ENCODE measurements at places on chromosomes 5 and 9.

- no peak for DNase-seq
These were observed 53.8 kb downstream of the GCNT1 start for GRCh38 chr9:76512826-76513225.

DNA sequence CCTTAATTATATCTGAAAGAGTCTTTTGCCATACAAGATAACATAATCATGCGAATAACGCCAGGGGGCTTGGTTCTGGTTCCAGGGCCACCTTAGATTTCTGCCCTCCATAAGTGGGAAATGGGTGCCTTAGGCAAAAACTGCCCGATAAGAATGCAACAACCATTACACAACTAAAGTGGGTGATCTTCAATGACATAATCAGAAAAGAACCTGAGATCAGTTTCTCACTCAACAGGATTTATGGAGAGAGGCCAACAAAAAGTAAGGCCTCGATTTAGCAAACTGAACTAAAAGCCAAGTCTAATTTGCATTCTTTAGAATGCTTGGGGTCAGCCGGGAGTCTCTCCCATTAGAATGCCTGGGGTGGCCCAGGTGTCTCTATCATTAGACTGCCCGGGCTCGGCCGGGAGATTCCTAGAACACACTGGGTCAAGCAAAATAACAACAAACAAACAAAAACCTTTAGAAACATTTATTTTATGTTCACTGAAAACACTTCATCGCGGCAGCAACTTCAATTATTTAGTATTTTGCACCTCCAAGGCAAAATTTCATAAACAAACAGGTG lies 194.8 kb downstream of the AUH start:
- DNase-seq = no peak

DNA sequence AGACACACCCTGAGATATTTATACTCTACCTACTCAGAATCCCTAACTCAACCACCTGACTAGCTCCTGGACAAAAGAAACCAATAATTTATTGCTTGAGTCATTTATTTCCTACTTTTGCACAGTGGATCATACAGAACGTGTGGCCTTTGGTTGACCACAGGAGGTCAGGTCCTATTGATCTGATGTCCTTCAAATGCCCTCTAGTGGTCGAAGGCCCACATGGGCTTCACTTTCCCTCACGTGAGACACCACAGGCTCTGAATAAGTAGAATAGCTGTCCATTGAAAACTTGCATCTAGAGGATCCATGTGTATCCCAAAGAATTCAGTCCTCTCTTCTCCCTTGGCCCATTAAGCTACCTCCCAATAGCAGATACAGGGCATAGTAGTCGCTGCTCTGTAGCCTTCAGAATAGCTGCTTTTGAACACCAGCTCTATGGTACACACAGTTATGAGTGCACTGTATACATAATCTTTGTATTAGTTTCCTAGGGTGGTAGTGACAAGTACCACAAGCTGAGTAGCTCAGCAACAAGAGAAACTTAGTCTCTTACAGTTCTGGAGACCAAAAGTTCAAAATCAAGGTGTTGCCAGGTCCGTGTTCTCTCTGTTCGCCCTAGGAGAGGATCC lies 177.6 kb upstream of the SMARCA2 start:
- DNase-seq = no peak

DNA sequence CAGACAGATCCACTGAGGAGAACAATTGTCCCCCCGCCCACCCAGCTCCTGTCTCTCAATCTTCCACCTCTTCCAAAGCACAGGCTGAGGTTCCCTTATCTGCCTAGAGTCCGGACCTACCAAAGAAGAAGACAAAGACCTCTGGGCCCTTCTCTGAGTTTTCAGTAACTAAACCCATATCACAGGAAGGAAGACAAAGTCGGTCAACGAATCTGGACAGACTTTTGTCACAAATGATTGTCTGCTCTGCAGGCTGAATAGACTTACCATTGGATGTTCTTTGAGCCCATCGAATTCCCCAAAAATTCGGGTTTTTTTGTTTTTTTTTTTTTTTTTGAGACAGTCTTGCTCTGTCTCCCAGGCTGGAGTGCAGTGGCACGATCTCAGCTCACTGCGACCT lies 58.0 kb downstream of the C9orf50 start:
- no peak for DNase-seq

DNA sequence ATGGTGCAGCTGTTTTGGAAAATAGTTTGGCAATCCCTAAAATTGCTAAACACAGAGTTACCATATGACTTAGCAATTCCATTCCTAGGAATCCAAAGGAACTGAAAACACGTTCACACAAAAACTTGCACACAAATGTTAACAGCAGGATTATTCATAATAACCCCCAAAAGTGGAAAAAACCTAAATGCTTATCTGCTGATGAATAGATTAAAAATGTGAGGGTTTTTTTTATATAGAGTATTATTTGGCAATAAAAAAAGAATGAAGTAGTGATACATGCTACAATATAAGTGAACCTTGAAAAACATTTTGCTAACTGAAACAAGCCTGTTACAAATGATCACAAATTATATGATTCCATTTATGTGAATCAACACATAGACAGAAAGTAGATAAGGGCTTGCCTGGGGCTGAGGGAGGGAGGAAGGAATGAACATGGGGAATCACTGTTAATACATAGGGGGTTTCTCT lies 45.1 kb upstream of the TRIO start:
- no peak for DNase-seq

DNA sequence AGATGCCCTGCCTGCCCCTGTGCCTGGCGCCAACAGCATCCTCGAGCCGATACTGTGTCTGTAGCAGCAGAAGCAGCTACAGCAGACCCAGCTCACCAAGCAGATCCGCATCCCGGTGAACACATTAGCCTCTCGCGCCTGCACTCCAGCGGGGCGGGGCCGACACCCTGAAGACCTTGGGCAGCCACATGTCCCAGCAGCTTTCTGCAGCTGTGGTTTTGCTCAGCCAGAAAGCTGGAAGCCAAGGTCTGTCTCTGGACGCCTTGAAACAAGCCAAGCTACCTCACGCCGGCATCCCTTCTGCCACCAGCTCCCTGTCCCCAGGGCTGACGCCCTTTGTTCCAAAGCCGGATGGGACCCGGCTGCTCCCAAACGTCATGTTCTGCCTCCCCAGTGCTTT lies 59.6 kb downstream of the ACTBL2 start:
- DNase-seq = no peak

DNA sequence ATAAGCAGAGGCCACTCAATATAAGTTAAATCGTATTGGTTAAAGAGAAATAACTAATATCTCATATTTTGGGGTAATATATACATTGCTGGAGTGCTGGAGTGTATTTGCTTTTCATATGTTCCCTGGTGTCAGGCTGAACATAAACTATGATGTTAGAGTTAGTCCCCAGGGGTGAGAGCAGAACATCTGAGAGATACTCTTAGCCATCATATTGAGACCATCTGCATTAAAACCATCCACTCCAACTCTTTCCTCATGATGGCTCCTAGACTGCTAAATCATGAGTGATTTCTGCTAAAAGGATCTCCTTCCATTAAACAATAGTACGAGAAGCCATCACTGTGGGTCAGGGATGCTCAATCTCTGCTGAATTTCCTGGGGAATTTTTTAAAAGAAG lies 436.2 kb downstream of the DTWD2 start:
- DNase-seq = no peak

- DNase-seq = no peak
These were observed 217.5 kb downstream of the MAN2A1 start for GRCh38 chr5:109907189-109907588.

DNA sequence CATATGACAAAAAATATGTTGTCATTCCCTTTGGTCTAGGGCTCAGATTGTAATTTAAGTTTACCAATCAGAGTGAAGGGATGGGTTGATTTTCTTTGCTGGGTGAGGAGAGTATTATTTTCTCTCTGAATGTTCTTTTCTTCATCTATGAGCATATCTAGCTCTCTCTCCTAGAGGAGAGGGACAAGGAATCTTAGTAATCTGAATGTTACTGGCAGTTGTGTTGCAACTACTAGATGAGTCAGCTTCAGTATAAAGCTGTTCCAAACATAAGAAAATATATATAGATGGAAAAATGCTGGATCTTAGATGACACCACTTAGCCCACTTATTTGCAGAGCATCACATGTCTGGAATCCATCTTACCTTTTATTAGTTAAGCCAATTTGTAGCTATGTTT lies 259.3 kb downstream of the TUSC1 start:
- DNase-seq = no peak

DNA sequence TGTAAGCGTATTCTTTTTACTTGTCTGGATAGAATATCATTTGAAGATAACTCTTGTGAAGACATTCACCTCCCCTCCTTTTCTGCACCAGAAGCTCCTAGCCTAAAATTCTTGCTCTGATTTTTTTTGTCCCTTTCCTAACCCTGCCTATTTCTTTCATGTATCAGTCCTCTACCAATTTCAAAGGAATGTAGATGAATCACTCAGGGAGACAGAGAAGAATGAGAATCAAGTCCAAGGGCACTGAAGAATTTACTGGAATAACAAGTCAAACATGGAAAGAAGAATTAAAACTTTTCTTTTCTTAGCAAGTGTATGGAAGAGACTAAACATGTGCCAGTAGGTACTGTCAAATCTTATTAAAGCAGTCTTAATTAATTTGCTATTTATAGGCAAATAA lies 618.7 kb downstream of the DNAH5 start:
- DNase-seq = no peak

Data from activated T-helper 1 cell treated with anti-CD3 and anti-CD28 coated beads, Interleukin-2, amount 50 U/mL, for 16 hours (primary cell).